ENCODE measurements at places on chromosomes 12 and 14. TPM values are rescaled to one million over a fixed set of nuclear protein-coding genes. Genes with fewer than 3 reads are reported as not detected.

FLVCR2 gene
- total RNA-seq: 2.9 TPM

GRCh38 chr12:84813780-84814663 lies 98.6 kb downstream of the SLC6A15 start:
- H3K4me3 ChIP-seq: no peak overlapping the region
- H3K27ac ChIP-seq: no peak overlapping the region
- no peaks in the 10 kb centered on the region for H3K36me3 ChIP-seq
- no peaks in the 10 kb centered on the region for H3K4me1 ChIP-seq
- no peaks in the 10 kb centered on the region for H3K27me3 ChIP-seq
- DNase-seq: no peak

FOXM1 gene
- total RNA-seq: not detected

GRCh38 chr12:48305190-48305589 lies 45.5 kb downstream of the ZNF641 start:
- H3K27me3 ChIP-seq: no peaks in the 10 kb centered on the region
- H3K4me1 ChIP-seq: no peaks in the 10 kb centered on the region
- H3K27ac ChIP-seq: no peak overlapping the region
- no peak overlapping the region for H3K4me3 ChIP-seq

DNA sequence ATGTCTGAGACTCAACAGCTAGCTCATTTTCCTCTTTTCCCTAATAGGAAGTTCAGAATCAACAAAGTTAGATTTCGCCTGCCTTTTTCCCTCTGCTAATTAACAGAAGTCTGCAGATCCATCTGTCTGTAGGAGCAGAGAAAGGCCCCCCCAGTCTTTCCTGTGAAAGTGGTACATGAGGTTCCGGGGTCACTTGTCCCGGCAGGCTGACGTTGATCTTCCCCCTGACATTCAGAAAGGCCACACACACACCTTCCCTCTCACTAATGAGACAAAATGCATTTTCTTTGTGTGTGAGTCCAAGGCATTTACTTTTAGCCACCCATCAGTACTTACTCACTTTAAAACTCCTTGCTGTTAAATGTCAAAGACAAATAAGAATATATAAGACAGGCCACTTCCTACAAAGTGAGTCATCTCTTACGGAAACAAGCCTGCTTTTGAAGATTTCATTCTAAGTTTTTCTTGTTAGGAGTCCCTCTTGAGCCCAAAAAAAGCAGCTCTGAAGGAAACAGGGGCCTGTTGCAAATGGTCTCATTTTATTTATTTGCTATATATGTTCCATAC lies 138.7 kb downstream of the TTC7B start:
- H3K36me3 ChIP-seq: no peaks in the 10 kb centered on the region
- H3K27me3 ChIP-seq: no peaks in the 10 kb centered on the region
- DNase-seq: no peak
- H3K4me3 ChIP-seq: no peak overlapping the region
- H3K27ac ChIP-seq: peak overlapping the region; percentile 75

DNA sequence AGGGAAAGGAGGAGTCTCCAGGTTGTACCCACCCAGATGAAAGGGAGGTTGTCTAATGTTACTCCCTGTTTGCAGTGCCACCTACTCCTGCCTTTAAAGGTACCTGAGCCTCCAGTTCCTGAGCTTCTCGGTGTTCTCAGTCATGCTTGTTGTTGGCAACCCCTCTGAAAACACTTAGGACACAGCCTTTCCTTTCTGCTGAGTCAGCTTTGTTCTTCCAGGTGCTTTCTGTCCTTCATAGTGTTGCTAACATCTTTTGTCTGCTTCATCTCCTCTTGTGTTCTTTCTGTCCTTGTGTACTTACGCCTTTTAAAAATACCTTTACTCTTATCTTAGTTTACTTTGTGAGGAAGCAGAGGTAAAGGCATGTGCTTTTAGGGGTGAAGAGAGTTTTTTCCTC lies 97.0 kb upstream of the NEDD1 start:
- H3K27ac ChIP-seq: no peak overlapping the region
- H3K4me1 ChIP-seq: no peaks in the 10 kb centered on the region
- H3K27me3 ChIP-seq: no peaks in the 10 kb centered on the region
- no peaks in the 10 kb centered on the region for H3K36me3 ChIP-seq

DNA sequence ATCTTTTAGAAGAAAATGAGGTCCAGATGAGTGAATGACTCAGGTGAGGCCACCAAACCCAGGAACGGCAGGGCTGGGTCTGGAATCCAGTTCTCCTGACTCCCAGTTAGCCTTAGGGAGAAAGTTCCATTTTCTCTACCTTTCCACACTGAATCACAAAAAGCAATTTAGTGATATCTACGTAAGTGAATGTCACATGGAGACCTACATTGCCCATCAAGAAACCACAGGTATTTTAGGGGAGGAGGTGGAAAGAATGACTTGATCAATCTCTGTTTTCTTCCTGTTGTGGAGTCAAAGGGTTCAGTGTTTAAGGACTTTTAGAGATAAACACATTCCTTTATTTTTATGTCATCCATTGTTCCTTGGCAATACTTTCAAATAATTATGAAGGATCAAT lies 106.9 kb upstream of the PTPRB start:
- H3K27me3 ChIP-seq: no peaks in the 10 kb centered on the region
- no peak overlapping the region for H3K4me3 ChIP-seq
- H3K4me1 ChIP-seq: no peaks in the 10 kb centered on the region
- DNase-seq: no peak

GDF3 gene
- total RNA-seq: not detected

MBD6 gene
- 16.1 TPM for total RNA-seq

DNA sequence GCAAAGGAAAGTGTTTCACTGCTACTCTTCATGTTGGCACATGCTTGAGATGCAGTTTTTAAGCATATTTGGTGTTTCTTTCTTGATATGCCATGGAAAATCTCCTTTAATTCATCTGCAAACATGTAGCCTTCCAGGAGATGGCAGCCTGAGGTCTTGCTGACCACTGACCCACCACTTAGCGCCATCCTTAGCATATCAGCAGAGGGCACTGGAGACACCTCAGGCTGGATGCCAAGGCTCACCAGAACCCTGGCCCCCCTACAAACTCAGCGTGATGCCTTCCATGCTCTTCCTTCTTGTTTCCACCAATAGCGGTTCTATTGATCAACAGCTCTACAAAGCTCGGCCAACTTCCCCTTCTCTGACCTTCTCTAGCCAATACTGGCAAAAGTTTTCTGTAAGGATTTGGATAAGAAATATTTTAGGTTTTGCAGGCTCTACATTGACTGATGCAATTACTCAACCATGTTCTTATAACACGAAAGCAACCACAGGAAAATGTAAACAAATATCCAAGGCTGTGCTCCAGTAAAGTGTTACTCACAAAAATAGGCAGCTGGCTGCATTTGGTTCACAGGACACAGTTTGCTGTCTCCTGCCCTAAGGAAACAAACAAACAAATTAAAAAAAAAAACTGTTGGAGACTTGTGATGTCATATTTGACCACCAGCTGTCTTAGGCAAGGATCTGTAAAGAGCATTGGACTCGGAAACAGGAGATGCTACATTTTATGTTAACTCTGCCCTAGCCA lies 209.7 kb downstream of the SLC15A4 start:
- H3K27me3 ChIP-seq: no peaks in the 10 kb centered on the region
- H3K4me1 ChIP-seq: no peaks in the 10 kb centered on the region
- H3K27ac ChIP-seq: no peak overlapping the region

DNA sequence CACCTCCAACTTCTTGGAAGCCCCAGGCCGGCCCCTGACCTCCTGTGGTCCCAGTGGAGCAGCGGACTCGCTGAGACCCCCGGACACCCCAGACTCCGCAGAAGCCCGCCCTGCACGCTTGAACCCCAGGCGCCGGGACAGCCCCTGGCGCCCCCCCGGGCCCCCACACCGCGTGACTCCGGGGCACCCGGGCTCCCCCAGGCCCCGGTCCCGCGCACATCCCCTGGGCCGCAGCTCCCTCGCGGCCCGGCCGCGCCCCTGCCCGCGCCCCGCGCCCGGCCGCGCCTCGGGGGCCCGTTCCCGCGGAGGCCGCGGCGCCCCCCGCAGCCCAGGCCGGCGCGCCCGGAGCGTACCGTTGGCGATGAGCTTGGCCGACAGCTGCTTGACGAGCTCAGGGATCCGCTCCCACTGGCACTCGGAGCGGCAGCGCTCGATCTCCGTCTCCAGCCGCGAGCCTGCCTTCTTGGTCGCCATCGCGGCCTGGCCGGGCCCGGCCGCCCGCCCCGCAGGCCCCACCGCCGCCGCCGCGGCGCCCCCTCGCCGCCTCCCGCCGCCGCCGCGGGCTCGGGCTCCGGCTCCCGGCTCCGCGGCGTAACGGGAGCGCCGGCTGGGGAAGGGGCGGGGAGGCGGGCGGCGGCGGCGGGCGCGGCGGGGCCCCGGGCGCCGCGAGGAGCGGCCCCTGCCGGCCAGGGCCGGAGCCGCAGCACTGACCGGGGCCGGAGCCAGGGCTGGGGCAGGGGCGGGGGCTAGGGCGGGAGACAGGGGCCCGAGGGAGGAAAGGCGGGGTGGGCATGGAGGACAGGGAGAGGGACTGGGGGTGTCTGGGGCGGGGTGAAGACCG lies at the start of gene TTC7B:
Gene TTC7B, minus strand, starts transcription at position 609 of the 841 bp plus-strand sequence. Its CDS starts 135 bp downstream, at position 474.
- H3K4me3 ChIP-seq: peak within 1 kb of the TSS; percentile 80
- no peaks in the 10 kb centered on the region for H3K27me3 ChIP-seq
- peak within 1 kb of the TSS; percentile 64 for H3K27ac ChIP-seq
- no peaks in the 10 kb centered on the region for H3K36me3 ChIP-seq
- peaks cover 15% of the 10 kb centered on the region for H3K4me1 ChIP-seq

TAMALIN gene
- total RNA-seq: 10.8 TPM

- no peak overlapping the region for H3K4me3 ChIP-seq
- DNase-seq: no peak
- H3K36me3 ChIP-seq: no peaks in the 10 kb centered on the region
- no peaks in the 10 kb centered on the region for H3K27me3 ChIP-seq
Measured at GRCh38 chr12:68264857-68265256, 11.5 kb upstream of the IL22 start.

GRCh38 chr14:66228267-66228970 lies 257.8 kb upstream of the CCDC196 start:
- no peak overlapping the region for H3K27ac ChIP-seq
- no peaks in the 10 kb centered on the region for H3K27me3 ChIP-seq
- DNase-seq: no peak
- no peaks in the 10 kb centered on the region for H3K4me1 ChIP-seq

DNA sequence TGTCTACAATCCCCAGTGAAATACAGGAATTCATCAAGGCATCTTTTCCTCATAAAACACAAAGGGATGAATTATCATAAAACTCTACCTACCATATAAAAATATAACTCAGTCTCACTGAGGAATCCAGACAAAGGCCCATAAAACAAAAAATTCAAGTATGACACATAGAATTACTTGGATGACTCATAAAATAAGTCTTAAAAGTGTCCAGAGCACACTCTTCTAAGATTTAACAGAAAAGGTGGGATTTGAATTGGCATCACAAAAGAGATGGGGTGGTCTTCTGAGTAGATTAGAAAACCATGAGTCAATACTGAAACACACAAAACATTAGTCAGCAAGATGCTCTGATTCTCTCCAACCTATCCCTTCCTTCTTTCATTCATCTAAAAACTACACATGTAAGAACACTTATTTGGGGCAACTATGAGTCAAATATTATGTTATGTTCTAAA lies 202.7 kb upstream of the GARIN6 start:
- no peak for DNase-seq
- peaks cover 6% of the 10 kb centered on the region for H3K4me1 ChIP-seq
- H3K36me3 ChIP-seq: no peaks in the 10 kb centered on the region

GRCh38 chr14:56733396-56733795 lies 76.9 kb downstream of the OTX2 start:
- no peaks in the 10 kb centered on the region for H3K4me1 ChIP-seq
- no peak for DNase-seq
- no peak overlapping the region for H3K27ac ChIP-seq
- no peak overlapping the region for H3K4me3 ChIP-seq
- H3K27me3 ChIP-seq: no peaks in the 10 kb centered on the region

DNA sequence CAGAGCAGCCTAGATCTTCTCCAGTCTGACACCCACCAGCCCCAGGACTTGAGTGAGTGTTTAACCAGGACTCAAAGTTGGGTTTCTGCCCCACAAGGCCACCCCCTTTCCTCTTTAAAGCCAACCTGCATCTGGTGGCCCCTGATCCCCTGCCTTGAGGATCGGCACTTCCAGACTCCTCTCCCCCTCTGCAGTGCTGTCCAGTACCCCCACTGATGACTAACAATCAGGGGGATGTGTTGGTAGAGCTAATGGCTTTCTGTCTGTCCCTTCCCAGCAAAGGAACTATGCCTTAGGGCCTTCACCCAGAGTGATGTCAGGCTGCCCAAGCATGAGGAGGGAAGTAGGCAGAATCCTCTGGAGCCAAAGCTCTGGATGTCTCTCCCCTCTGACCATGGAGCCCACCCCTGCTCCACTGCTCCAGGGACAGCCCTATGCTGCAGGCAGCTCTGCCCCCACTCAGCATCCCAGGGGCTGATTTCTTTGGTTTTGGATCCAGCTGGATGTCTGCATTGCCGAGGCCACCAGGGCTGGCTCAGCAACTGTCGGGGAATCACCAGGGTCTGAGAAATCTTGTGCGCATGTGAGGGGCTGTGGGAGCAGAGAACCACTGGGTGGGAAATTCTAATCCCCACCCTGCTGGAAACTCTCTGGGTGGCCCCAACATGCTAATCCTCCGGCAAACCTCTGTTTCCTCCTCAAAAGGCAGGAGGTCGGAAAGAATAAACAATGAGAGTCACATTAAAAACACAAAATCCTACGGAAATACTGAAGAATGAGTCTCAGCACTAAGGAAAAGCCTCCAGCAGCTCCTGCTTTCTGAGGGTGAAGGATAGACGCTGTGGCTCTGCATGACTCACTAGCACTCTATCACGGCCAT lies 42.9 kb downstream of the DAD1 start:
- H3K27me3 ChIP-seq: no peaks in the 10 kb centered on the region
- DNase-seq: no peak
- H3K4me1 ChIP-seq: no peaks in the 10 kb centered on the region

DNA sequence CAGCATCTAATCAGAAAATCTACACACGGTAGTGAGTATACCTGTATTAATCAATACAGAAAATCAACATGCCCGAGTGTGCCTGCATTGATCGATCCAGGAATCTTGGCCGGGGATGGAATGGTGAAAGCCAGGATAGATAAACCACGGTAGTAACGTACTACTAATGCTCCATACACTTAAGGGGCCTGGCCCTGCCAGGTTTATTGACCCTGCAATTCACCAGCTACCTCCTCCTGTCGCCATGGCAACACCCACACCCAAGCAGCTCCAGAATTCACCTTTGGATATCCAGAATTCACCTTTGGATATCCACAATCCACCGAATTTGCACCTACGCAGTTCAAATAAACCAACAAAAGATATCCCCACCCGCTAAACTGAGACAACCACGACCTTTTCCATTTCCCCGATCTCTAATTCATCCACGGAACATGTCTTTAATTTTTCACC lies 14.8 kb upstream of the CALM1 start:
- no peaks in the 10 kb centered on the region for H3K27me3 ChIP-seq
- DNase-seq: peak; percentile 80
- H3K36me3 ChIP-seq: no peaks in the 10 kb centered on the region

Data from sigmoid colon (tissue), 7 donors.